ENCODE measurements at places on chromosomes 3 and 15.
A peak's percentile ranks its signal among the peaks of the same experiment; 100 is the strongest.

DNA sequence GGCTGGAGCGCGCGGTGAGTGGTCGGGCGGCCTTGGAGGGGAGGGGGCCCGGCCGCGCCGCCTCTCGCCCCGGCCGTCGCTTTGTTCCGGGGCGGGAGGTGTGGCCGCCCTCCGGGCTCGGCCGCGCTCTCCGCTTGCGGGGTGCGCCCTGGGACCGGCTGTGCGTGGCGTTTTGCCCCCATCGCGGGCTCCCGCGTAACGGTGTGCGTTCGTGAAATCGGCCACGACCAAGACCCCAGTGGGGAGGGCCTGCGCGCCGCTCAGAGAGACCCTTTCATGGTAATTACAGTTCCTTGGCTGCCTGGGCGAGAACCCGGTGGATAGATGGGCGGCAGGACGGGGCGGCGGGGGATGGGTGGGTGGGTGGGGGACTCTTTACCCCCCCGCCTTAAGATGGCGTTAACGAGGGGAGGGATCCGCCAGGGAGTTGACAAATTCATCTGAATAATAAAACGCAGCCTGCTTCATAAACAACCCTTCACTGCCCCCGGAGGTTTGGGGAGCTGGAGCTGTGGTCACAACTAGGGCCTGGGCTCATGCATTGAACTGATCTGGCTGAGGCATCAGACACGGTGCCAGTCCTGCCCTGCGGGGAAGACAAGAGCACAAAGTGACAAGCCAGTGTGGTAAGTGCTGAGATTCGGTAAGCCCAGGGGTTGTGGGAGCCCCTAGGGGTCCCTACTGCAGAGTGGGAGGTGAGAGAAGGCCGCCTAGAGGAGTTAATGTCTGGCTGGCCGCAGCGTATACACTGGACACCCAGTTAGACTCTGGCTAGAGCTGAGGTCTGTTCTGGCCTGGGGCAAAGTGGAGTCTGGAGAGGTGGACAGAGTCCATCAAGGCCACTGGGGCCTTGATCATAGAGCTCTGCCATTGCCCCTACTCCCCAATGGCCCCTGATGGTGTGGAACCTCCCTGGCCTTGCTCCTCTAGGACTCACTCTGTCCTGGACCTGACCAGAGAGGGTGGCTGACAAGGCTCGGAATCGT lies 668 bp downstream of the MRAS start:
- no peak for DNase-seq

DNA sequence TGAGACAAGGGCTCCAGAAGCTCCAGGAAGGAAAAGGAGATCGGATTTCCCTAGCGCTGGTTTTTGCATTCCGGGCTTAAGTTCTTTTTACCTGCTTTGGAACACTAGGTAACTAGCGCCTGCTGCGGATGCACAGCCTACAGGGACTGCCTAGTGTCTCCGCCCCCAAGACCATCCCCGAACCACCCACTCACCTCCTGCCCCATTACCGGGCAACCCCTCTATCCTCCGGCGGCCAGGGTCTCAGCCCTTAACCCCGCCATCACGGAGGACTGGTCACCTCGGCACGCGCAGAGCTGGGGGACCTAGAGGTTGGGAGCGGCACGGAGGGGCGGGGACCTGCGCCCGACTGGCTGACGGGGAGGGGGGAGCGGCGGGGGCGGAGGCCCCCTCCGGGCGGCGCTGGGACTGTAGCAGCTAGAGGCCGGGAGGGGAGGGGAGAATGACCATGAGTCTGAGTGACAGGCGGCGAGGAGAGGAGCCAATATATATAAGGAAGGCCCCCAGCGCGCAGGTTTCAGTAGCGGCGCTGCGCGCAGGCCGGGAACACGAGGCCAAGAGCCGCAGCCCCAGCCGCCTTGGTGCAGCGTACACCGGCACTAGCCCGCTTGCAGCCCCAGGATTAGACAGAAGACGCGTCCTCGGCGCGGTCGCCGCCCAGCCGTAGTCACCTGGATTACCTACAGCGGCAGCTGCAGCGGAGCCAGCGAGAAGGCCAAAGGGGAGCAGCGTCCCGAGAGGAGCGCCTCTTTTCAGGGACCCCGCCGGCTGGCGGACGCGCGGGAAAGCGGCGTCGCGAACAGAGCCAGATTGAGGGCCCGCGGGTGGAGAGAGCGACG lies at the start of gene DLL4:
Gene DLL4, plus strand, starts transcription at position 520 of the 839 bp plus-strand sequence. CDS start 329 bp downstream, outside the sequence.
- DNase-seq = no peak

GRCh38 chr15:65914386-65914785 lies 45.1 kb downstream of the RAB11A start:
- no peak for DNase-seq

DNA sequence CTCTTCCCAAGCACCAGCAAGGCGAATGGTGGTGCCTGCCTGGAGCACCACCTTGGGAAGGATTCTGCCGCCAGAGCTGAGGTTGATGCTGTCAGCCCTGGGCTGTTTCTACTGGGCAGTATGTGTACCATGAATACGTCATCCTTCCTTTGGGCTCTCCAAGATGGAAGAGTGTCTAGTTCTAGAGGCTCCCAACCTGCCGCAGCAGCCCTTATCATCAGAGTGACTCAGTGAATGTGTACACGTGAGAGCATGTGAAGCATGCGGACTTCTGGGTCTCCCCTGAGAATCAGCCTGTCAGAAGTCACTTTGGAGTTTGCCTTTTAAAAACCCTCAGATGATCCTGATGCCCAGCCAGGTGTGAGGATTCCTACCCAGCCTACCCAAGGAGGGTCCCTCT lies 20.9 kb downstream of the PLA2G4D start:
- no peak for DNase-seq

- DNase-seq = no peak
These were observed 25.9 kb upstream of the UBE2Q2 start for GRCh38 chr15:75817138-75817935.

- DNase-seq = no peak
These were observed 621 bp upstream of the PARP6 start for GRCh38 chr15:72272997-72273352.

GRCh38 chr3:50139718-50140423 lies 15.3 kb upstream of the SEMA3F start:
- DNase-seq = no peak

DNA sequence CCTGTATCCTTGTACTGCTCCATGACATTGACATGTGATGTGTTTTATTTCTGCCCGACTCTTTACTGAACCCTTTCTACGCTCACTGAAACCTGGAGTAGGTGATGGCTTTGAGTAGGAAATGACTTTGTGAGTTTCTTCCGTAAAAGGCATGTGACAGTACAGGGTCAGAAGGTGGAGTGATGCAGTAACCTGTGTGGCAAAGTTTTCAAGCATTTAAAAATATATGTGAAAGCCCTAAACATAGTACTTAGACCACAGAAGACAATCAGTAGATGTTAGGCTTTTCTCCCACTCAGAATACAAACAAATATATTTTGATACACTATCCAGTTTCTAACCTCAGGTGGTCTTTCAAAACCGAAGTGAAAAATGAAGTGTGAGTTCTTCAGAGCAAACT lies 31.3 kb upstream of the SACM1L start:
- DNase-seq = no peak

GRCh38 chr3:11774296-11774877 lies 72.3 kb downstream of the TAMM41 start:
- peak; percentile 66 for DNase-seq

- no peak for DNase-seq
These were observed 8.6 kb downstream of the AQP9 start for GRCh38 chr15:58146749-58147148.

- DNase-seq = no peak
These were observed 1.8 kb downstream of the LMCD1 start for GRCh38 chr3:8503461-8503860.

- DNase-seq = no peak
These were observed 127.4 kb downstream of the PCCB start for GRCh38 chr3:136377508-136377907.

GRCh38 chr3:190339130-190339529 lies 16.9 kb upstream of the CLDN1 start:
- no peak for DNase-seq

DNA sequence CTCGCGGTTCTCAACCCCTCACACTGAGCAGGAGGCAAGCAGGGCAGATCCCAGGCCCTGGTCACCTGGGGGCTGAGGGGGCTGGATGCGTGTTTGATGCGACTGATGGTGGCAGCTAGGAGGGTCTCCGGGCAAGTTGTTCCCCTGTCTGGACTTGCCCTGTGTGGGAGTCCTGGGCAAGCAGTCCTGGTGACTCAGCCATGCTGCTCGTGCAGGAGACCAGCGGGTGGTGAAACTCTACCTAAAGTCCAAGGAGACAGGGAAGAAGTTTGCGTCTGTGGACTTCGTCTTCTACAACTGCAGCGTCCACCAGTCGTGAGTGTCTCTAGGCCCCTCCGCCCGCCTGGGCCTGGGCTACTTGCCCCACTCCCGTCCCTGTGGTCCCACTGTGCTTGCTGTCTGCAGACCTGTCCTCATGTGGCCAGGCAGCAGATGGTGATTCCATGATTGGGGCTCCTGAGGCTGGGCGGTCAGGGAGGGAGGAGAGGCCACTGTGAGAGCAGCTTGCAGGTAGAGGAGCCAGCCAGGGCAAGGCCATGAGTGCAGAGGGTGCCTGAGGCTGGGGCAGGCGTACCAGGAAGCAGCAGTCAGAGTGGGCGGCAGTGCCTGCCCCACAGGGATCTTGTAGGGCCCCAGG lies 23.1 kb downstream of the PLXNA1 start:
- no peak for DNase-seq

- DNase-seq = no peak
These were observed 26.9 kb upstream of the THRB start for GRCh38 chr3:24521420-24522145.

- DNase-seq = no peak
These were observed 169.0 kb downstream of the GHSR start for GRCh38 chr3:172279191-172279640.

DNA sequence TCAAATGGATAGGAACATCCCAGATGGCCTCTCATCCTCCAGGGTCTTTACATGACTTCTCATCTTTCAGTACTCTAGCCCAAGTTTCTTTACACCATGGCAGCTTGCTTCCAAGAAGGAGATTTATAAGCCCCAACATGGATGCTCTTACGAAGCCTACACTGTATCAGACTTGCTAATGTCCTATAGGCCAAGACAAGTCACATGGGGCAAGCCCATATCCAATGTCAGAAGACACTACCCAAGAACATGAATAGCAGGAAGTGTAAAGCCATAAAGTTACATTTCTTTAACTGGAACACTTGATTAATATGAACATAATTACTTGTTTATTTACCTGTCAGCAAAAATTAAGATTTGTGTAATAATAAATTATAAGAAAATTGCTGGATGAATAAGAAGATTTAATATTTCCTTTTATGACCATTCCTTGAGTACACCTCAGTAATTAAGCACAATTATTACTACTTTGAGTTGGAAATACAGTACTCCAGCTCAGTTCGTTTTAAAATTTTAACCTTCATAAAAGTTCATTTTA lies 5.1 kb downstream of the SPESP1 start:
- no peak for DNase-seq

DNA sequence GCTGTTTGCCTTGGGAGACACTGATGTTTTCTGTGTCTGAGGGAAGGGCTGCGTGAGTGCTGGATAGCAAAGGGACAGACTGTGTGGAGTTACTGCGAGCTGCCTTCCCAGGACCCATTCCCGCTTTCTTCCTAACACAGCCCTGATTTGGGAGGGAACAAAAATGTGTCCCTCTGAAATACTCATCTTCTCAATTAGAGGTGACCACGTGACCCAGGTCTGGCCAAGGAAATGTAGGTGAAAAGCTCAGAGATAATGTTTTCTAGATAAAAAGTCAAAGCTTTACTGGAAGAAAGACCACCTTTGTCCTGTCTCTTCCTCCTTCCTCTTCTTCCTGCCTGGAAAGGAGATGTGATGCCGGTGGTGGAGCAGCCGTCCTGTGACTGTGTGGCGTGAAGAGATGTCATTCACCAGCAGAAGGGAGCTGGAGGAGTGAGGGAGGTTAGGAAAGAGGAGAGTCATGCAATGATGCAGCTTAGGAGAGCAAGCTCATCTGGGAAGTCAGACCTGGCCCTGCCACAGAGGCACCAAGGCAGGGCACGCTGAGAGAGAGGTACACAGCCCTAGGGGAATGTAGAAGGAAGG lies 105.6 kb downstream of the CHSY1 start:
- DNase-seq = no peak

DNA sequence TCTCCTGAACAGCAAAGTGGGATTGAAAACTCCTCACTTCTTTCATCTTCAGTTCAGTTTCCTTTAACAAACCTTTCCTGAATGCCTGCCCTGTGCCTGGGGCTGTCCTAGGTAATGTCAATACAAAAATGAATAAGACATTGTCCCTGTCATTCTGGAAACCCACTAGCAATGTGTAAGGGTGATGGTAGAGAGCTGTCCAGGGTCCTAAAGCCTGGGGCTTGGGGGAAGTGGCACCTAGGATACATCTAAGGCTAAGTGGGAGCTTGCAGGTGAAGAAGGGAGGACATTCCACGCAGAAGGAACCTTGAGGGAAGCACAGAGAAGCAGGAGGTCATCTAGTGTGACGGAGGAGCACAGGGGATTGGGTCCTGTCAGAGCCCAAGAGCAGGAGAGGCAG lies 212.7 kb upstream of the PPP2R3A start:
- no peak for DNase-seq

DNA sequence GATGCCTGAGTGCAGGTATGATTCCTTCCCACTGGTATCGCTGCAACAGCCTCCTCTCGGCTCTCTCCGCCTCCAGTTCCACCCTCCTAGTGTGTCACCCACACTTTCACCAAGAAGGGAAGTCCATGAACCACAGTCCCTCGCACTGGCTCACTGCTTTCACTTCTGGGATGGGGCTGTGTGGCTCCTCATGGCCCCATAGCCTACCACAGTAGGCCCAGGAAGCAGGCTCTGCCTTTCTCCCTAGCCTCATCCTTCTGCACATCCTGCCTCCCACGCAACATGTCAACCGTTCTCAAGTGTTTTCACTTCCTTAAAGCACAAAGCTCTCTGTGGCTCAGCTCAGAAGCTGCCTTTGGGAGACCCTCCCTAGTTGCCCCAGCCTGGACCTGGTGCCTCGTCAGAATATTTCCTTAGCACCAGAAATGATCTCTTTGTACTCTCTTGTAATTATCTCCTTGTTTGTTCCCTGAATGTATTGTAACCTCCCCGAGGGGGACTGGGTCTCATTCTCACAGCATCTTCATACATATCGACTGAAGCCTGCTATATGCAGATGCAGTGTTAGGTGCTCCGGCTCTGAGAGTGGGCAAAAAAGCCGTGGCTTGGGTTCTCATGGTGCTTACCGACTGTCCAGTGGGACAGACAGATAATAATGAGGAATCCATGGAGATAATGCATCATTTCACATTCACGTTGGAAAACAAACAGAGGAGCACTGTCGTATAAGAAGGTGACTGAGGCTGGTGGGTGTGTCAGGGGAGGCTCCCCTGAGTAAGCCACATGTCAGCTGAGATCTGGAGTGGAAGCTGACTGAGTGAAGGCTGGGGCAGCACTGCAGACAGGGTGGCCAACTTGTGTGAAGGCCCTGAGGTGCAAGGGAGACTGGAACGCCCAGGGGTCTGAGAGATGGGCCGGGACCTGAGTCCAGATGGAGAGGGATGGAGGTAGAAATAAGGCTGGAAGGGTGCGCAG lies 107.1 kb downstream of the DGKG start:
- DNase-seq = no peak

- DNase-seq = no peak
These were observed 285.9 kb downstream of the XXYLT1 start for GRCh38 chr3:194985031-194985578.

- DNase-seq = no peak
These were observed 368.6 kb upstream of the RBMS3 start for GRCh38 chr3:28912120-28912885.

- no peak for DNase-seq
These were observed 25.0 kb downstream of the IRAK2 start for GRCh38 chr3:10189557-10190354.

- no peak for DNase-seq
These were observed 523.2 kb downstream of the SOX2 start for GRCh38 chr3:182234881-182235280.

GRCh38 chr3:117700573-117701360 lies 991.2 kb downstream of the TUSC7 start:
- DNase-seq = no peak

GRCh38 chr3:30737743-30738499 lies 131.5 kb downstream of the TGFBR2 start:
- no peak for DNase-seq
